ENCODE measurements at places on chromosomes 12 and 14. TPM values are rescaled to one million over a fixed set of nuclear protein-coding genes. Genes with fewer than 3 reads are reported as not detected.
A peak's percentile ranks its signal among the peaks of the same experiment; 100 is the strongest.

The GLIPR1L2 gene
- 1.1 TPM for total RNA-seq

The ARMH4 gene
- total RNA-seq = 2.3 TPM

- H3K27ac ChIP-seq = no peak overlapping the region
- no peak overlapping the region for H3K4me3 ChIP-seq
- no peaks in the 10 kb centered on the region for H3K4me1 ChIP-seq
- DNase-seq = no peak
- no peaks in the 10 kb centered on the region for H3K27me3 ChIP-seq
These were observed 21.4 kb upstream of the IGF1 start for GRCh38 chr12:102501773-102502172.

DNA sequence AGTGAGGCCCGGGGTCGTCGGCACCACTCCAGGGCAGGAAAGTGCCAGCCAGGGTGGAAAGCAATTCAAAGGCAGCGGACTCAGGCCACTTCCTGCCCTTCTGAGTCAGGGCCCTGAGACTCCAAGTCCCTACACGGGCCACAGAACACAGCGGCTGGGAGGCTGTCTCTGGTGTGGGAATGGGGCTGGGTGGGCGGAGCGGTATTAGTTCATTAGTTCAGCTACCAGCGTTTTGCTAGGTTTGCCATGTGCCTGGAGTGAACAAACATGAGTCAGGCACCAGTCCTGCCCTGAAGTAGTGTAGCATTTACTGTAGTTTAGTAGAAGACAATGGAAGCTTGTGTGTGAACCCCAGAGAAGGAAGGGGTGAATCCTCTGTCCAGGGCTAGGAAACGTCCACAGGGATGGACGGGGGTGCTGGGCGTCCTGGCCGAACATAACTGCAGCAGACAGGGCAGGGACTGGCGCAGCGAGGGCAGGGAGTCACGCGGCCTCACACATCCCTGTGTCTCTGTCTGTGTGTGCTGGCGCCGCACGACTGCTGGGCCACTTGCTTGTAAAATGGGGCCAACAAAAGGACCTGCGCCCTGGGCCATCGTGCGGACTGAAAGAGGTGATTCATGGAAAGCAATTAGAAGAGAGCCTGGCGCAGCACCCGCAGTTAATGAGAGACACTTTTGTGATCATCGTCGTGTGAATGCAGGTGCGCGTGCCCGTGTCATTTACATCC, 186.4 kb upstream of the PRMT8 start:
- H3K4me3 ChIP-seq = no peak overlapping the region
- peaks cover 36% of the 10 kb centered on the region for H3K27me3 ChIP-seq
- H3K36me3 ChIP-seq = no peaks in the 10 kb centered on the region
- H3K27ac ChIP-seq = no peak overlapping the region
- H3K4me1 ChIP-seq = peaks cover 6% of the 10 kb centered on the region
- no peak for DNase-seq

GRCh38 chr12:8018666-8019581, 13.6 kb upstream of the FOXJ2 start:
- no peaks in the 10 kb centered on the region for H3K36me3 ChIP-seq
- H3K4me1 ChIP-seq = peaks cover 4% of the 10 kb centered on the region
- H3K27ac ChIP-seq = no peak overlapping the region
- peaks cover 56% of the 10 kb centered on the region for H3K27me3 ChIP-seq
- H3K4me3 ChIP-seq = peak overlapping the region; percentile 39
- DNase-seq = no peak

DNA sequence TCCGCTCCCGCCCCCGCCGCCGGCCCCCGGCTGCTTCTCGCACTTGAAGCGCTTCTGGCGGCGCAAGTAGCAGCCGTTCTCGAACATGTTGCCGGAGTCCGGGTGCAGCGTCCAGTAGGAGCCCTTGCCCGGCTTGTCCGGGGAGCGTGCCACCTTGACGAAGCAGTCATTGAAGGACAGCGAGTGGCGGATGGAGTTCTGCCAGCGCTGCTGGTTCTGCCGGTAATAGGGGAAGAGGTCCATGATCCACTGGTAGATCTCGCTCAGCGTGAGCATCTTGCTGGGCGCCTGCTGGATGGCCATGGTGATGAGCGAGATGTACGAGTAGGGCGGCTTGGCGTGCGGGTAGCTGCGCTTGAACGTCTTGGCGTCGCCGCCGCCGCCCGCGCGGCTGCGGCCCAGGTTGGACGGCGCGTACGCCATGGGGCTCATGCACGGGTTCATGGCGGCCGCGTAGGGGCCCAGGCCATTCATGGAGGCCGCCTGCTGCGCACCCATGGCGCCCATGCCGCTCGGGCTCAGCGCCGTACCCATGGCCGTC, 3.0 kb downstream of the FOXA1 start:
- H3K27me3 ChIP-seq = peaks cover 89% of the 10 kb centered on the region
- peaks cover 13% of the 10 kb centered on the region for H3K4me1 ChIP-seq
- peak overlapping the region; percentile 82 for H3K27ac ChIP-seq
- no peaks in the 10 kb centered on the region for H3K36me3 ChIP-seq
- peak; percentile 78 for DNase-seq
- H3K4me3 ChIP-seq = peak overlapping the region; percentile 54

GRCh38 chr14:98194821-98195220, 1077.2 kb downstream of the BCL11B start:
- H3K4me3 ChIP-seq = no peak overlapping the region
- H3K27me3 ChIP-seq = no peaks in the 10 kb centered on the region
- DNase-seq = no peak
- no peaks in the 10 kb centered on the region for H3K4me1 ChIP-seq
- no peak overlapping the region for H3K27ac ChIP-seq
- no peaks in the 10 kb centered on the region for H3K36me3 ChIP-seq

- H3K27ac ChIP-seq = no peak overlapping the region
- no peaks in the 10 kb centered on the region for H3K27me3 ChIP-seq
- H3K36me3 ChIP-seq = no peaks in the 10 kb centered on the region
These were observed 167.9 kb downstream of the CAND1 start for GRCh38 chr12:67437011-67437410.

DNA sequence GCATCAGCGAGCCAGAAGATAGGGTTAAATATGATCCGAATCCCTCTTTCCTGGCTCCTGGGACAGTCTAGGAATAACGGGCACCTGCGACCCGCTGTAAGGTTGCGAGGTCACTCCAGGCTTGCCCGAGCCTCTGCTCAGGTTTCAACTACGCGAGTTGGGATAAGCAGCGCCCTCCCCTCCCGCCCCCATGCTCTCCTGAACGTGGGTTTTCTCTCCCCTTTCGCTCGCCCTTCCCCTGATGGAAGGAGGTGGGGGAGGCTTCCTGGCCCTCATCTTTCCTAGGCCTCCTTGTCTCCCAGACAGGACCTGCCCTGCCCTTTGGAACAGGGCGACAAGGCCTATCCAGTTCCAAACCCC, 753 bp upstream of the ATP5MC2 start:
- peak overlapping the region; percentile 83 for H3K4me3 ChIP-seq
- peak; percentile 73 for DNase-seq
- peaks cover 25% of the 10 kb centered on the region for H3K36me3 ChIP-seq

DNA sequence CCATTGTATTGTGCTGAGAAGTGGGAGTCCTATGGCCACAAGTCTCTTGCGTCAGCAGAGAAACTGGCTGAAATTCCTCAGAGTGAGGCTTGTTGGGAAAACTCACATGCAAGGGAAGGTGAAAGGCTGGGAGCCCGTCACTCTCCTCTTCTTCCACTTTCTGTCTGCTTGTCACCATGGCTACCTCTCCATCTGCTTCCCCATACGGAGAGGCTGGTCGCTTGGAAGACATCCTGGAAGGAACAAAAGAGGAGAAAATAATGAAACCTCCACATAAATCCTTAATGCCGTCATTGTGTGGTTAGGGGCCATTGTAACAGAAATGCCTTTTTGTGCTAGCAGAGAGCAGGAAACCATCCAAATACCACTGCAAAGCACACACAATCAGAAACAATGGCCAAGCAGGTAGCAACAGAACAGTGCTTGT, 53.7 kb downstream of the SOX5 start:
- H3K4me1 ChIP-seq = no peaks in the 10 kb centered on the region
- no peaks in the 10 kb centered on the region for H3K27me3 ChIP-seq
- no peak for DNase-seq

- no peaks in the 10 kb centered on the region for H3K27me3 ChIP-seq
- no peak overlapping the region for H3K27ac ChIP-seq
- H3K36me3 ChIP-seq = no peaks in the 10 kb centered on the region
- H3K4me3 ChIP-seq = no peak overlapping the region
- DNase-seq = no peak
These were observed 73.5 kb upstream of the ALX1 start for GRCh38 chr12:85206543-85206942.
